ENCODE measurements at places on chromosomes 12 and 14.
A peak's percentile ranks its signal among the peaks of the same experiment; 100 is the strongest.

DNA sequence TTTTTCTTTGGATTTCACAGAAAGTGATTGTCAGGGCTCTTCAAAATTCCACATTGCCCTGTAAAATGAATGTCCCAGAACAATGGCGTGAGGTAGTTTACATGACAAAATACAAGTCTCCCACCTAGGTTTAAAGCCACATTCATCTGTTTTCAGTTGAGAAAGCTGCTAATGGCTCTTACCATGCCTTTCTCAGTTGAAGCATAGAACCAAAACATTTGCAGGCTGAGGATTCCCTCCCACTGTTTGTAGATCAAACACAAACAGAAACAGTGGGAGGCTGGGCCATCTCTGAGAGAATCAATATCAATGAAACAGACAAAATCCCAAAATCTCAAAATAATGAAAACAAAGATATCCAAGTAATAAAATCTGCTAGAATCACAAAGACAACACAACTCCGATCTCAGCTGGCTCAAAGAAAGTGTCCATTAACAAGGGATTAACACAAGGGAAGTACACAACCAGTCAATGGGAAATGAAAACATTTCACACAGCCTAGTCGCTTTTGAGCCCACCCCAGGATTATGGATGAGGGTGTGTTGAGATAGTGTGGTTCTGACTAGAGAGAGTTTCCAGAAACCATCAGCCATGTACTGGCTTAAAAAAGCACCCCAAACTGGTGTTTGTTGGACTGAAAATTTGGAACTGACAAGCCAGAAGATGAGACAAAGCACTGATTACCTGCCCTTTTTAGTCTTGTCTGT lies 54.5 kb upstream of the TMEM260 start:
- no peak for DNase-seq

- DNase-seq = no peak
These were observed 410.0 kb downstream of the RAD51B start for GRCh38 chr14:68229423-68230100.

DNA sequence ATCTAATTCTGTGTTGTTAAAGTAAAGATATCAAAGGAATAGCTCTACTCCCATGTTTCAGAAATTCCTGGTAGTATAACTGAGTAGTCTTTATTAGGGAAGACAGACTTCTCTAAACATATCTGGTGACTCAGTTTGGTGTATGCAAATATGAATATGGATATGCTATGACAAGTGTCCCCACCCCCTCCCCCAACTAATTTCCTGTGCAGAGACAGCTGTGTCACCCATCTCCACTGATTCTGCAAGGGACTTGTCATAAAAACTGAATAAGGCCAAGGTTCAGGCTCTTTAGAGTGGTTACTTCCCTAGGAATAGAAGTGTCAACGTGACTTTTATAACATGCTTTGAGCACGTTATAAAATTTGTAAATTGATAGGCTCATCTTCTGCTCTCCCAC lies 429.1 kb downstream of the DAD1 start:
- no peak for DNase-seq

DNA sequence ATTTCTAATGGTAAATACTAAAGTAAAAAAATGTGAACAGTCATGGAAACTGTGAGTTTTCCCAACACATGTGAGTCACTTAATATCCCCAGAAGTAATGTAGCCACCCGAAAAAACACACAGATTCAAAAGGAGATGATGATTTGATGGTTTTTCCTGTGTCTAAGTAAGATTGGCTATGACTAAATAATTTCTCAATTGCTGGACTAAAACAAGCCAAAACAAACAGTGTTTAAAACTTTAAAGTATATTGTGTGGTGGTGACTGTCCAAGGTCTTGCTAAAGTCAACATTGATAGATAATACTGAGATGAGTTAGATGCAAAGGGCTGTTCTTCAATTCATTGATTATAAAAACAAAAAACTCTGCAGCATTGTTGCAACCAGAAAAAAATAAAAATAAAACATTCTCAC lies 89.6 kb upstream of the SOX5 start:
- peak; percentile 98 for DNase-seq

- DNase-seq = no peak
These were observed 51.9 kb downstream of the GALNT9 start for GRCh38 chr12:132277374-132277941.

- no peak for DNase-seq
These were observed 125.7 kb downstream of the CRADD start for GRCh38 chr12:93802698-93803423.

All from stromal cell of bone marrow (primary cell).